ENCODE measurements at places on chromosomes 7 and 10. TPM values are rescaled to one million over a fixed set of nuclear protein-coding genes. Genes with fewer than 3 reads are reported as not detected.

DNA sequence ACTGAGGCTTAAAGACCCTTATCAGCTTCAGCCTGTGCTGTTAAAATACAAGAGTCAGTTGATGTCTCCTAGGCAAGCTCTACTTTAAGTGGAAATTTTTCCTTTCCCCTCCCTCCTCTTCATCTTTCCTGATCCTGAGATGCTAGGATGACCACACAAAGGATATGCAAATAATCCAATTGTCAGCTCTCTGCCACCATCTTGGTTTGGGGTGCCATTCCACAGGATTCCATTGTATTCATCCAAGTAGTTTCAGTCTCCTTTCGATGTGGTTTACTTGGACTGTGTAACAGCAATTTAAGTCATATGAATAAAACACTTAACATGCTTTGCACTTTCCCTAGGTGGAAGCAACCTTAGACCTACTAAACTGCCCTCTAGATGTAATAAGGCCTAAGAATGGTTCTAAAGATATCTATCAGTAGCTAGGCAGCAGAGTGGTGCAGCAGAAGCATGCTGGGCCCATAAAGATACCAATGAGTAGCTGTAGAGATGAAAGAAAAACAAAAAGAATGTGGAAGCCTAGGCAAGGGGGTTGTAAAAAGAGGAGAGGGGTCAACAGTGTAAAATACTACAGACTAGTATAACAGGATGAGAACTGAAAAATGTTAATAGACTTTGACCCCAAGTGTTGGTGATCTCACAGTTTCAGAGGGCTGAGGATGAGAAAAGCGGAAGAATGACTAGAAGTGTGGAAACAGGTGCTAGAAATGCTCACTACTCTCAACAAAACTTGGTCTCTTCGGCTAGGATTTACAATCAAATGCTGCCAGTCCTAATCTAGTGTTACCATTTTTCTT is 2.4 kb upstream of the CFAP69 start:
- H3K4me1 ChIP-seq = peaks cover 9% of the 10 kb centered on the region
- no peak for DNase-seq
- H3K4me3 ChIP-seq = no peak overlapping the region
- H3K36me3 ChIP-seq = no peaks in the 10 kb centered on the region

GRCh38 chr10:100131571-100131970 is 49.9 kb upstream of the CPN1 start:
- no peaks in the 10 kb centered on the region for H3K36me3 ChIP-seq
- no peak overlapping the region for H3K27ac ChIP-seq
- no peaks in the 10 kb centered on the region for H3K4me1 ChIP-seq
- no peak overlapping the region for H3K4me3 ChIP-seq

DNA sequence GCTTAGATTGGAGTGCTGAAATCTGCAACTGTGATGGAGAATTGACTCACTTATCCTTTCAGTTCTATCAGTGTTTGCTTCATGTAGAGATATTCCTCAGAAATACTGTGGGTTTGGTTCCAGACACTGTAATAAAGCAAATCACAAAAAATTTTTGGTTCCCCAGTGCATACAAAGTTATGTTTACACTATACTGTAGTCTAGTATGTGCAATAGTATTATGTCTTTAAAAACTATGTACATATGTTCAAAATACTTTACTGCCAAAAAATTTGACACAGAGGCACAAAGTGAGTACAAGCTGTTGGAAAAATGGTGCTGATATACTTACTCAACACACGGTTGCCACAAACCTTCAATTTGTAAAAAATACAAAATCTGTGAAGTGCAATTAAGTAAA is 112.5 kb downstream of the EPC1 start:
- no peak overlapping the region for H3K27ac ChIP-seq
- H3K4me3 ChIP-seq = no peak overlapping the region

- DNase-seq = no peak
- H3K27me3 ChIP-seq = no peaks in the 10 kb centered on the region
- no peak overlapping the region for H3K27ac ChIP-seq
- peaks cover 6% of the 10 kb centered on the region for H3K36me3 ChIP-seq
- no peaks in the 10 kb centered on the region for H3K4me1 ChIP-seq
Observed at GRCh38 chr10:74981831-74982633, 129.4 kb upstream of the SAMD8 start.

GRCh38 chr7:105779856-105780780 is 96.3 kb downstream of the ATXN7L1 start:
- no peak overlapping the region for H3K4me3 ChIP-seq
- H3K36me3 ChIP-seq = no peaks in the 10 kb centered on the region
- no peaks in the 10 kb centered on the region for H3K27me3 ChIP-seq
- peaks cover 37% of the 10 kb centered on the region for H3K4me1 ChIP-seq
- DNase-seq = no peak

- no peaks in the 10 kb centered on the region for H3K27me3 ChIP-seq
- H3K36me3 ChIP-seq = no peaks in the 10 kb centered on the region
- no peaks in the 10 kb centered on the region for H3K4me1 ChIP-seq
- DNase-seq = no peak
- H3K27ac ChIP-seq = no peak overlapping the region
- H3K4me3 ChIP-seq = no peak overlapping the region
Observed at GRCh38 chr10:121667948-121668313, 69.7 kb upstream of the FGFR2 start.

Gene ELOVL3
- total RNA-seq = 2.7 TPM
